Aorta (tissue), 5 donors: ENCODE measurements at places on chromosomes 16 and 17.

GRCh38 chr16:76970087-76970744 lies 220.8 kb upstream of the MON1B start:
- DNase-seq = no peak

DNA sequence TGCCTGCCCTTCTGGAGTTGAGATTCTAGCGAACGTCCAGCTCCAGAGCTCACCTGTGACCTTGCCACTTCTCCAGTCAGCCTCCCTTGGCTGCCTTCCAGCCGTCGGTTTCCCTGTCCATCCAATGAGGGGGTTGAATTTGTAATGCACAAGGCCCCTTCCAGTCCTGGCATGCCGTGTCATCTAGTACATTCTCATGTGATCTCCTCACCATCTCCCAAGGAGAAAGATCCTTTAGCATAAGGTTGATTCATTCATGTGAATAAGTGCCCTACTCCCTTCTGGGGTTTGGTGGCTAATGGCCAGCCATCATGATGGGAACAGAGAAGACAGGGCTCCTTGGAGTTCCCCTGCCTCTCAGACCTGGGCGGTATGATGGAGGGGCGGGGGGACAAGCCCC lies 18.9 kb upstream of the ABCC3 start:
- no peak for DNase-seq

DNA sequence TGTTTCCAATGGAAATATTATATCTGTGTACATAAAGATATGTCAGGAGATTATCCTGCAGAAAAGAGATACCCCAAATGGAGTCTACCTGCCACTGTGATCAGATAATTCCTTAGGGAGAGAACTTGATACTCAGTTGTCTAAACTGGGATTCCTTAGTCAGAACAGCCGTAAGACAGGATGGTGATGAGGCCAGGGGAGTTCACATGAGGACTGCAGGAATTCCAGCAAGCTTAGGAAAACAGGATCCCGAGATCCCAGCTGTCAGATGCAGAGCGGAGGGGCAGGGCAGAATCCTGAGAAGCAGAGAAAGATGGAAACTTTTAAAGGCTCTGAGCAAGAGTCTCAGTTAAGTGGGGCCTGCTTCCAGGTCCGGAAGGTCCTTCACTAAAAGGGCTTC lies 4.7 kb downstream of the KRABD2 start:
- DNase-seq = no peak

DNA sequence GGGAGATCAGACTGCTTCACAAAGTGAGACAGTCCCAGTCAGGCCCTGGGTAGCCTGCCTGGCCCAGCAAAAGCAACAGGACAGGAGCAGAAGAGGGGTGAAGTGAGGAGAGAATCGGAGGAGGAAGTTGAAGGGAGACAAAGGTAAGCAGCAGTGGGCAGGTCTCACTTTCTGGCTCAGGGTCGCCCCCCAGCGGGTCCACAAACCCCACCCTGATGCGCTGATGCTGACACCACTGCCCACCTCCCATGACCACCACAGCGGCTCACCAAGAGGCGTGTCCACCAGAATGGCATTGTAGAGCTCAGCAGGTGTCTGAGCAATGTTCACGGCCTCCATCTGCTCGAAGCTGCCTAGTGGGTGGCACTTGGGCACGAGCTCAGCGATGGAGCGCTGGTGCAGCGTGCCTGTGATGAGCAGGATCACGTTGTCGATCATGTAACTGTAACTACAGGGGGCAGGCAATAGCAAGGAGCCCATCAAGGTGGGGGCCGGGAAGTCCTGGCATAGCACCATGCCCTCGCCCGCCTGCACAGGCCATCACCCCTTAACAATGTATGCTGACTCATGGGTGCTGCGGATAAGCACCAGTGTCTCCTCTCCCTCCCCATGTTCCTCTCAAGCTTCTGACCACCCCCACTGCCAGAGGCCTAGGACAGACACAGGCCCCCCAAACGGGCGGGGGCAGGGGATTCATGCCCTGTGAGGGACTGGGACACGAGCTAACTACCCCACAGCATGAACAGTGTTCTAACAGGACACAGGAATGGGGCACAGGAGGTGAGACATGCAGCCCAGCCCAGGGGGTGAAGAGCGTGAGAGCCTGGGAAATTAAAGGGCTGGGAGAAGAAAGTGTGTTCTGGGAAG lies 13.6 kb downstream of the HSD11B2 start:
- no peak for DNase-seq

GRCh38 chr16:87095271-87095670 lies 221.9 kb downstream of the C16orf95 start:
- no peak for DNase-seq

GRCh38 chr16:85286951-85287814 lies 174.9 kb upstream of the CIBAR2 start:
- no peak for DNase-seq

DNA sequence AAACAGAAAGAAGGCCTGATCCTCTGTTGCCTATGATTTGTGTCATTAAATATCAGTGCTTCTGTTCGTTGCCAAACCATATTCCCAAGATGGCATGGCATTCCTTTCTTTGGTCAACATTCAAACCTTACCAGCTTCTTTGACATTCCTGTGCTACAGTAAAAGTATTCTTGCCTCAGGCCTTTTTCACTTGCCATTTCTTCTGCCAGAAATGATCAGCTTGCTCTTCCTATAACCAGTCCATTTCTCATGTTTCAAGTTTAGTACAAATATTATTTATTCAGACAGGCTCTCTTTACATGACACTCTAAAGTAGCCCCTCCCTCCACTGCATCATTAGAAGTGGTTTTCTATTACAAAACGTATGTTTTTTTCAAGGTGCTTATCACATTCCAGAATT lies 278.3 kb downstream of the KCNJ2 start:
- DNase-seq = no peak

DNA sequence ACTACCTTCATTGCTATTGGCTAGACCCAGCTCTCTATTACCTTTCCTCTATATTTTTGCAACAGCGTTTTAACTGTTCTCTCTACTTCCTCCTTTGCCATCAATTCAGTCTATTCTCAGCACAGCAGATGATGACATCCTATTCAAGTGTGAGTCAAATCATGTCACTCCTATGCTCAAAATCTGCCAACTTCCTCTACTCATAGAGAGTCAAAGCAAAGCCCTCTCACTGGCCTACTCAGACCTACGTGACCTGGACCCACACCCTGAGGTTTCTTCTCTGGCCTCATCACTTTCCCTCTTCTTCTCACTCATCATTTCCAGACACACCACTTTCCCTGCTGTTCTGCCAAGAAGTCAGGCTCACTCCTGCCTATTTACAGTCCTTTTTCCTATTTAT lies 289.0 kb upstream of the AXIN2 start:
- no peak for DNase-seq

- DNase-seq = no peak
These were observed 142.0 kb downstream of the SPECC1 start for GRCh38 chr17:20151174-20151573.

DNA sequence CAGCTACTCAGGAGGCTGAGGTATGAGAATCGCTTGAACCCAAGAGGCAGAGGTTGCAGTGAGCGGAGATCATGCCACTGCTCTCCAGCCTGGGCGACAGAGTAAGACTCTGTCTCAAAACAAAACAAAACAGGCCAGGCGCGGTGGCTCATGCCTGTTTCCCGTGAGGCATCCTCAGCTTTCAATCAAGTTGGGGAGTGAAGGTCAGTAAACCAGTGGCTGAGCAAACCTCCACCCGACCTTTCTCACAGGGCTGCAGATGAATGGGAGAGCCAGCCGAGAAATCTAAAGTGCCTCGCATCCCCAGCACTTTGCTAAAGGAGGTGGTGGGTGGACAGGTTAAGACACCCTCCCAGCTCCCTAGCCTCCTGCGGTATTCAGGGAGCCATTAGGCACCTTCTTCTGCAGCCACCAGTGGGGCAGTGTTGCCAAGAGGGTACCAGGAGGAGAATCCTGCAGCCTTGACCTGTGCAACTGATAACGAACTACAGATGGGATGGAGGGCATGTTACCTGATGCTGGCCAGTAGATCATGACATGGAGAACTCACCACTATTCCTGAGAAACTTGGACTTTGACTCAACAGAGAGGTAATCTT lies 59.0 kb downstream of the KPNA2 start:
- no peak for DNase-seq

- no peak for DNase-seq
These were observed 10.2 kb downstream of the CDR2 start for GRCh38 chr16:22364241-22364640.

GRCh38 chr16:19502395-19503131 lies 19.3 kb downstream of the GDE1 start:
- DNase-seq = peak; percentile 76

DNA sequence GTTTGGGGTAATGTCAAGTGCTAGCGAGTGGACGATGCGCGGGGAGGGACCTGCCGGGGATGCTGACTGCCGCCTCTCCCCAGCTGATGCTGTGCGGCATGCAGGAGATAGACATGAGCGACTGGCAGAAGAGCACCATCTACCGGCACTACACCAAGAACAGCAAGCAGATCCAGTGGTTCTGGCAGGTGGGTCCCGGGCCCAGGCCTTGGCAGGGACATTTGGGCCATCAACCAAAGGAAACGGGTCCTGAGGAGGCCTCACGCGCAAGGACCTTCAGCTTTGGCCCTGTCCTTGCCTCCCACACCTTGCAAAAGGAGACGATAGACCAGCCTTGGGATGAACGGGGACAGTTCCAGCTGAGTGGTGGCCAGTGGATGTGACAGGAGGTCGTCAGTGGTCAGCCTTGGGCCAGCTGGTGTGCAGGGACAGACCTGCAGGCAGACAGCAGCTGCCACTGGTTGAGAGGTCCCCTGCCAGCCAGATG lies 13.6 kb upstream of the CLEC18A start:
- peak; percentile 43 for DNase-seq

DNA sequence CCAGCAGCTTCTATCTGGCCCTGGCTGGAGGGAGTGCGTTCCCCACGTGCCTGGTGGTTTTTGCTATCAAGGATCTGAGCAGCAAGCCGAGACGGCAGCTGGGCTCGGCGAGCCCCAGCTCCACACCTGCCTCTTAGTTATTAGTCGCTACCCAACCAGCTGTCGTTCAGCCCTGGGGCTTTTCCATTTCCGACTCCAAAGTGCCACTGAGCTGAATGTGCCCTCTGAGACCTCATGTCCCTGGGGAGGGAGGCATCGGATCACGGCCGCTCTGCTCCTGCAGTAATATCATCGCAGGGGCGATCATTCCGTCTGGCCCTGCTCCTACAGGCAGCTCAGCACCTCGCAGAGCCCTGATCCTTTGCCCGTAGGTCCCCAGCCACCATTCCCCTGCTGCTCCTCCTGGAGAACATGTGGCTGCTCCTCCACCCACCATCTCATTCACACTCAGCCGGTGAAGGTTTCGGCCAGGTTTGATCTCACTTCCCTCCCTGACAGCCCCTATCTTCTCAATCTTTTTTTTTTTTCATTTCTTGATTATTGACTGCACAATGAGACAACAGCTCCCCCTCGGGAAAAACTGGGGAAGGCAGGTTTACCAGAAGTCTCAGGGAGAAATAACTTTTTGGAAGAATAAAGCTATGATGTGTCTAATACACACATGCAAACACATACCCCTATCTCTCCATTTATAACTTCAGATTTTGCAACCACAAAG lies 86.7 kb downstream of the ZFHX3 start:
- no peak for DNase-seq

DNA sequence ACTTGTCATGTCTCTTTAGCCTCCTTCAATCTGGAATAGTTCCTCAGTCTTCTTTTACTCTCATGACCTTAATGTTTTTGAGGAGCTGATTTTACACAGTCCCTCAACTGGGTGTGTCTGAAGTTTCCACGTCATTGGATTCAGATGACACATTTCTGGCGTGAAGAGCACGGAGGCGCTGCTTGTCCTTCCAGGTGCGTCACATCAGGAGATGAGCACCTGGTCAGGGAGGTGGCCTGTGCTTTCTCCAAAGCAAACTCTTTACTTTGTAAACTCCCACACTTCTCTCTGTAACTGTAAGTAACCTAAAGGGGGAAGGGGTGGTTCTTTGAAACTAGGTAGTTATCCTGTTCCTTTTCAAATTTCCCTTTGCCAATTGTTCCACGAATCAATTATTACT lies 52.5 kb upstream of the MNT start:
- DNase-seq = no peak

- no peak for DNase-seq
These were observed 52.8 kb upstream of the TOB1 start for GRCh38 chr17:50918933-50919296.
